ENCODE measurements at places on chromosomes 13 and 19. TPM values are rescaled to one million over a fixed set of nuclear protein-coding genes. Genes with fewer than 3 reads are reported as not detected.

ARRDC5 gene
- 0.15 TPM for polyA plus RNA-seq

ZGLP1 gene
- polyA plus RNA-seq: 5.0 TPM

ZNF470 gene
- polyA plus RNA-seq: 4.9 TPM

CALR3 gene
- polyA plus RNA-seq: not detected

ZNF491 gene
- polyA plus RNA-seq: 4.5 TPM

CAPN12 gene
- 3.4 TPM for polyA plus RNA-seq
